H4 (cell line): ENCODE measurements at places on chromosomes 2 and 18.

- peak; percentile 11 for DNase-seq
These were observed 24.8 kb upstream of the RPE start for GRCh38 chr2:209977386-209978239.

DNA sequence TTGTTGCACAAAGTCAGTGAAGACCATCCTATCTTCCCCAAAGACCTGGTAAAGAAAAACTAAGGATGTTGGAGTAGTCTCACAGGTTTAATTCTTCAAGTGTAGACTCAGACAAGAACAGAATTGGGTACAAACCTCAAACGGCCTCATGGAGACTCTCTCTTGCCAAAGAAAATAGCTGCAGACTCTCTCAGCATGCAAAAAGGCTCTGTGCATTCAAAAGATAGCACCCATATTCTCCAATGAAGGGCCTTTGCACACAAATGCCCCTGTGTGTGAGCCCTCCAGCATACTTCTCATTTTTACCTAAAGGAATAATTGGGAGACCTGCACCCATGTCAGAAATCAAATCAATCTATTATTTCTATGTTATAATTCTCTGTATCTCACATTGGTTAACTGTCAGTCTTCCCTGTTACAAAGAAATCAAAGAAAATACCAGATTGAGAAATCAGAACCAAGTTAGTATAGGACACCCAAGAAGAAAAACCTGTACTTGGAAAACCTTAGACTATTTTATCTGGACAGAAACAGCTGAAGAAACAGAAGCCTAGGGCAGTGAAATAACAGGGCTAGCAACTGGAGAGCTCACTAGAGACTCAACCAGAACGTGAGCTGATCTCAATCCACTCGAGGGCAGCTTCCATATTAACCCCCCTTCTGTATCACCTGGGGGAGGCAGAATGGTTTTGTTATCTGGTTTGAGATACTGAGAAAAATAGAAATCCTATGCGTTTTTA is 134.7 kb upstream of the DNAJC10 start:
- no peak for DNase-seq

GRCh38 chr2:20052861-20053281 is 1.4 kb upstream of the LAPTM4A start:
- DNase-seq, result peak; percentile 39

DNA sequence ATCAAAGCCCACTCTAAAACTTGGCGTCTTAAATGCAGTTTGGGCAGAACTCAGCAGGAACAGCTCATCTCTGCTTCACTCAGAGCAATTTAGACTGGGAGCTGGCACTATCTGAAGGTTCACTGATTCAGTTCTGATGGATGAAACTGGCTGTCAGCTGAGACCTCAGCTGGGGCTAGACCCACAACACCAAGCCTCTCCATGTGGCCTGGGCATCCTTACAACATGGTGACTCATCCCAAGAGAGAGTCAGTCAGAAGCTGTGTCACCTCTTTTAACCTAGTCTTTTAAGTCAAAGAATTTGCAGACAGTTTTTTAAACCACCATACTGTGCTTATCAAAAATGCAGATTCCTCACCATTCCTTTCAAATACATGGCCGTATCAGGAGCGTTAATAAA is 62.6 kb upstream of the ZNF397 start:
- peak; percentile 63 for DNase-seq

- no peak for DNase-seq
These were observed 49.1 kb downstream of the TRAPPC12 start for GRCh38 chr2:3428577-3428976.

DNA sequence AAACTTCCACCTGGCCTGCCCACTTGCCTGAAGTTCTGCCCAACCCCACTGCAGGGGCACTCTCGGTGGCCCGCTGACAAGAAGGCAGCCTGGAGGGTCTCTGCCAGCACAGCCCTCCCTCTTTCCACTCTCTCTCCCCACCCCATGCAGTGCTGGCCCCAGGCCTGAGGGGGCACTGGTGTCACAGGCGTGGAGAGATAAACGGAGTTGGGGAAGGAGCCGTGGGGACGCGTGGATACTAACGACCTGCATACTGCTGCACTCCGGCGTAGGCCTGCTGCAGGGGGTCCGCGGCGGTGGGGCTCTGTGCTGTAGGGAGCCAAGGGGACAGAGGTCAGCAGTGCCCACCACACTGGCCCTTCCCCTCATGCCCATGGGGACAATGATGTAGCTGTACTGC is 299.3 kb downstream of the CELF4 start:
- DNase-seq, result no peak

DNA sequence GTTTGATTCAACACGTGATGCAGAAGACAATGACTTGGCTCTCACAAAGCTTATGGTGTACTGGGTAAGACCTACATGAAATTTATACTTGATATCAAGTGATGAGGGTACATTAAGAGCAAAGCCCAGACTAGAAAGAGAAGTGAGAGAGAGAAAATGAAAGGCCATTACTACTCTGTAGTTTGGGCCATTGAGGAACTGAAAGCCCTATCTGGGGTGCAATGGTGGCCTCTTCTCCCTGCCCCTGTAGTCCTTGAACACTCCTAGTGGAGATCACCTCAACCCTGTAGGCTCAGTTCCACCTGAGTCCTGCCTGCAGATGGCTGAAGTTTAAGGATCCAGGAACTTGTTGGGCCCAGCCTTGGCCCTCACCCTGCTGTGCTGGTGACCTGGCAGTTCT is 569.8 kb upstream of the MEX3C start:
- no peak for DNase-seq

DNA sequence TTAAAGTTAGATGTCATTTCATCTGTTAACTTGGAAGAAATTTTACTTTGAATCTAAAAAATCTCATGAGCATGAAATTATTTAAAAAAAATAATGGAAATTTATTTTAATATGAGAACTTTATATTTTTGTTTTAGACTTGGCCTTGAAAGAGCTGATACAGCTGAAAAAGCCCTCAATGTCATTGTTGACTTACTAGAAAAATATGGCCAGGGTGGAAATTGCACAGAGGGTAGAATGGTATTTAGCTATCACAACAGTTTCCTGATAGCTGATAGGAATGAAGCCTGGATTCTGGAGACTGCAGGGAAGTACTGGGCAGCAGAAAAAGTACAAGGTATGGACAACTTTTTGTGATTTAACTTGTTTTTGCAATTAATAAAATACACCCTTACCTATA is 5.3 kb downstream of the SCRN3 start:
- DNase-seq, result no peak

DNA sequence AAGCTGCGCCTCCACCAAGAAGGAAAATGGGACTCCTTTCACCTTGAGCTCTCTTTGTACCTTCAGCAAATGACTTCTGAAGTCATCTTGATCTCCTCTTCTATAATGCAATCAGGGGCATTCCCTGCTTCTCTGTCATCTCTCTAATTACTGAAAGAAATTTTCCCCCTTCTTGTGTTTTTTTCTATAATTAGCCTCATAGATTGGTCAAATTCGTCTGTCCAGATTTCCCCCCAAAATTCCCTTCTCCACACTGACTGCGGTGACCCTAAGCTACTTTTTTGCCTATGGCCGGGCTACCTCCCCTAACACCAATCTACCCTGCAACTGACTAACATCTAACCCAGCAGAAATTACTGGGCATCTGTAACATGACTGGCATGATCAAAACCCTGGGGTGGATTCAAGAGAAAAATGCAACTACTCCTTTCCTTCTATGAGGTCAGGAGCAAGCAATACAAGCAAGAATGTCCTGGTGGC is 168.6 kb downstream of the BCL2 start:
- DNase-seq, result no peak

GRCh38 chr2:214410918-214411554 is at the start of gene VWC2L:
Gene VWC2L, plus strand, starts transcription at chr2:214411054. Its CDS starts 3,140 bp downstream, at chr2:214414194.
- DNase-seq, result peak; percentile 59

DNA sequence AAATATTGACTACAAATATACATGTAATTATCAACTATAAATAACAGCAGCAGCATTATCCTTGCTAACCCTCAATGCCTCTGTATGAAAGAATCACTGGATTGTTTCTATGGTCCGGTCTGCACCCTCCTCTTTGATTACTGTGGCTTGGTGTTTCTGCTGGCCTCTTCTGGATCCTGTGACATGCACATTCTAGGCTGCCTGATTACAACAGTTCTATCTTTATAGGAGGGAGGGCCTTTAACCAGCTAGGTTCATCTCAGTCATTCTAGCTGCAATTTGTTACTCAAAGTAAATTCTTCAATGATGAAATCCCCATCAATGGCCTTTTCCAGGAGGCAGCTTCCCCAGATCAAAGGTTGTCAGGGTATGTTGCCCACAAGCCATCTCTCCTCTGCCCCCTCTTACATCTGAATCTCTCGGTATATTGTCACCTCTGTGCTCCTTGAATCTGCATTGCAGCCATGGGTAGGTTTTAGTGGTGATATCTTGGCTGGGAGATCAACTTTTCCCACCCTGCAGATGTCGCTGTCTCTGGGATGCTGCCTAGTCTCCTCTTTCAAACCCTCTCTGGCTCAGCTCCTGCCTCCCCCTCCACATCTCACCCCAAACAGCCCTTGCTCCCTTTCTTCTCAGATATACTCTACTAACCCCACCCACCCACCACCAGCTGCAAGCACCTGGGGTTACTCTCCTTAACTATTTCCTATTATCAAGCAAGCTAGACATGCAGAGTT is 106.2 kb upstream of the BZW1 start:
- no peak for DNase-seq

GRCh38 chr2:124796647-124797046 is 771.6 kb downstream of the CNTNAP5 start:
- no peak for DNase-seq

DNA sequence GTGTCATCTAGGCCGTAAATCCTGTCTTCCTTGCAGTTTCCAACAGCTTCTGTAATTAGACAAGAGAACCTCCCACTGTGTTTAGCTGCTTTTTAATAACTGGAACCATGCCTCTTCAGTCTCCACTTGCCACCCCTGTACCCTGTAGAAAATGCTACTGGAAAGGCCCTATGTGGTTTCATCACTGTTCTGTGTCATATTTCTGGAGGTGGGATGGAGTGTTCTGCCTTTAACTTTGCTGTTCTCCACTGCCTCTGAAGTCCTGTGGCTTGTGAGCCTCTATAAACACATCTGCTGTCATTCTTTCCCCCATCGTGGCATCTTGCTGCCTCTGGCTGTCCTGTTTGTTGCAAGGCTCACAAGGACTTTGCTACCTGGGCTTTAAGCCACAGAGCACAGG is 17.9 kb downstream of the MGAT5 start:
- DNase-seq, result no peak

- no peak for DNase-seq
These were observed 69.7 kb downstream of the EIPR1 start for GRCh38 chr2:3307901-3308300.

DNA sequence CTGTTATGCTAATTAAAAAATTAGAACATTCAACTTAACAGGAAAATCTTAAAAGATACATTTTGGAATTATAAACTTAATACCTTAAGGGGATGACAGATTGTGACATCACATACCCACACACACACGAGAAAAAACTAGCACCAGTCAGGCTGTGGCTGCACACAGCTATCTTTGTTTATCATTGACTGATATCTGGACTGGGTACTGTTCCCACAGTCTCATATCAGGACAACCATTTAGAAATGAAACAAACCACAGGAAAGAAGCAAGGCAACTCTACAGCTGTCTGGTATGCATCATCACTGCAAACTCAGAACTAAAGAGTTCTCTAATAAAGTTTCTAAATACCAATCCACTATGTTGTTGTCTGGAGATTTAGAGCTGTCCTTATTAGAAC is 210.9 kb upstream of the SMAD7 start:
- no peak for DNase-seq

GRCh38 chr2:74378007-74378406 is 2.1 kb downstream of the DCTN1 start:
- no peak for DNase-seq

- DNase-seq, result no peak
These were observed 15.4 kb downstream of the CD8A start for GRCh38 chr2:86775338-86775737.

DNA sequence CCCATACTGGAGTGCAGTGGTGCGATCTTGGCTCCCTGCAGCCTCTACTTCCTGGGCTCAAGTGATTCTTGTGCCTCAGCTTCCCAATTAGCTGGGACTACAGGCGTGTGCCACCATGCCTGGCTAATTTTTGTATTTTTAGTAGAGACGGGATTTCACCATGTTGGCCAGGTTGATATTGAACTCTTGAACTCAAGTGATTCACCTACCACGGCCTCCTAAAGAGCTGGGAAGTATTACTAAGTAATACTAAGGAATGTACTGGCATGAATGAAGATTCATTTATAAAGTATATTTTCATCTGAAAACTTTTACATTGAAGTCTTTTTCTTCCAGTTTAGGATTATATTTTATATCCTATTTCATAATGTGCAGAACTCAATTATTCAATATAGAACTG is 38.1 kb downstream of the NUP35 start:
- DNase-seq, result no peak

- DNase-seq, result no peak
These were observed 286.6 kb upstream of the HDAC4 start for GRCh38 chr2:239687441-239687840.

GRCh38 chr18:40570615-40571014 is 1384.4 kb upstream of the PIK3C3 start:
- DNase-seq, result no peak

DNA sequence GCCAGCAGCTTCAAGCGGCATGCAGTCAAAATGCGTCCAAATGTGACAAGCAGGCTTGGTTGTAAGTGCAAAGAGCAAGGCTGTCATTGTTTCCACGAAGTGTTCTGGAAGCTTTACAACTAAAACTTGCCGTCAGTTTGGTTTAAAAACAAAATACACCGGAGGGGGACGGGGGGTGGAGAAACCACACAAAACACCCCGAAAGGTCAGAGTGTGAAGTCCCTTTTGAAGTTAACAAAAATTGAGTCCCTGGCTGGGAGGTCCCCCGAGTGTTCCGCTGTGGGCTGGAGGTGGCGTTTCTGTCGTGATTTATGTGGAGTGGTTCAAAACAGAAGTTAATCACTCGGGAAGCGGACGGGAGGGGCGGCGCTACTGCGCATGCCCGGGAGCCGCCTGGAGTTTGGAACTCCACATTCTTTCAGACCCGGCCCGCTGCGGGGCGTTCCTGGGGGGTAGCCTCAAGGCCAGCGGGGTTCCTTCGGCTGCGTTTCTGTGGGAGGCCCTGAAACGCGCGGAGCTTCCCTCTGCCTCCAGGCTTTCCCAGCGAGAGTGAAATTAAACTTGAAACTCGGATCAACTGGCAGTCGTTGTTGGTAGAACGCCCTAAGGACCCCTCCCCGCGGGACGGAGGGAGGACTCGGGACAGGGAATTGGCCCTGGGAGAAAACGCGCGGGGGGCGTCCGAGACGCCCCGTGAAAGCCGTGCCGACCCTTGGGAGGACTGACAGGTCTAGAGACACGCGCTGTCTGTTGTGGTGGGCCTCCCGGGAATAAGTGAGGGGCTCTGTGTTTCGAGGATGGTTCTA is 1.4 kb downstream of the TGIF1 start:
- peak; percentile 73 for DNase-seq

GRCh38 chr2:189751080-189751658 is 11.4 kb downstream of the OSGEPL1 start:
- peak; percentile 18 for DNase-seq

DNA sequence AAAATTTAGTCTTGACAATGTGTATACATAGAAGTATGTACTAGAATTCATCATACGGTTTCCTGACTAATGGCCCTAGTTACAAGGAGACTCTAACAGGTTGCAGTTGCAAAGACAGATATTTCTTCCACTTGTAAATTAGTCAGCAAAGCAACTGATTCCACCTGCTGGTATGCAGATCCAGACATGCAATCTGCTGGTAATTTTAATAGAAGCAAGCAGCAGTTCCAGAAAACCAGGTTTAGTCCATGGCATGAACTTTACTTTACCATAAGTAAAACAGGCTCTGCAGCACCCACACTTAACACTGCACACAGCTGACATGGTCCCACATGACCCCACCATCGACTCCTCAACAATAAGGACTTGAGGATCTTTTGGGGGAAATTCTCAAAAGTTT is 110.9 kb upstream of the SP3 start:
- DNase-seq, result no peak
